IMR-90 (cell line): ENCODE measurements at places on chromosomes 2 and 18. TPM values are rescaled to one million over a fixed set of nuclear protein-coding genes. Genes with fewer than 3 reads are reported as not detected.

Gene AGAP1
- total RNA-seq, result 11.7 and 15.1 TPM in 2 replicates

Gene CPO
- total RNA-seq, result not detected in 2 replicates

Gene FAM228A
- not detected in 2 replicates for total RNA-seq

- DNase-seq, result no peak
Observed at GRCh38 chr2:101080211-101081068, 70.7 kb downstream of the TBC1D8 start.

DNA sequence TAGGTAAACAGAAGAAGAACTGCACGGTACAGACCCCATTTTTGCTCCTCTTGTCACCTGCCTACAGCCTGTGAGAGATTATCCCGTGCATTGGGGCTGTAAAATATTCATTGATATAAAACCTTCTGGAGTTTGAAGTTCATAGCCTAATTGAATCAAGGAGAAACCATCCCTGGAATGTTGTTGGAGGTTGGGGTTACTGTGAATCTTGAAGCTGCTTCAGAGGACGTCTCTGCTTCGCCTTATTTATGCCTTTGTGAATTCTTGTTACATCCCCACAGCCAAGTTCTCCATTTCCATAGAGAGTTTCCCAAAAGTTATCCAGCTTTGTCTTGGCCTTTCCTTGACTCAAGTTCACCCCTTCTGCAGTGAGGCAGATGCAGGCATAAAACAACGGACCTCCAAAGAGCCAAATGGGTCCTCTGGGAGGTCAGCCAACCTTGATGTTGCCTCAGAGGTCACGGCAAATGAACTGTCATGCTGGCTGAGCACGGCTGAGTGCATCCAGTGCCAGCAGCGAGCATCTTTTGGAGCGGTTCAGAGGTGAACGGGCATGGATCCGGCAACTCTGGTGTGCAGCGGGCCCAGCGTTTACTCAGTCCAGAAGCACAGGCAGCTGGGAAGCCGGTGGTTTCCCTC, 317.6 kb downstream of the PRKCE start:
- DNase-seq, result peak; percentile 45

DNA sequence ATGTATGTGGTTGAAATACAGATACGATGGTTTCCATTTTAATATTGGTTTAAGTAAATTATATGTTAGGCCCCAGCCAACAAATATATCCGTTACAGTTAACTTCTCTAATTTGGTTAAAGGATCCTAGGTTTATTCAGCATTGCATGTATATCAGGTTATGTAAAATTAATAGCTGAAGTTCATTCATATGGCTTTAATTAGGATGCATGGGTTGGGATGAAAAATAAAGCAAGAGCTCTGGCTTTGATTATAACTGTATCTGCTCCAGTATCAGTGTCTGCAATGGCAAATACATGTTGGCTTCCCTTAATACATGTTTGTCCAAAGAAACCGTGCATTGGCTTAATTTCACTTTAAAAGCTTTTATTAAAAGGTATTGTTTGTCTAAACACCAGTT, 435.7 kb upstream of the SETBP1 start:
- no peak for DNase-seq

DNA sequence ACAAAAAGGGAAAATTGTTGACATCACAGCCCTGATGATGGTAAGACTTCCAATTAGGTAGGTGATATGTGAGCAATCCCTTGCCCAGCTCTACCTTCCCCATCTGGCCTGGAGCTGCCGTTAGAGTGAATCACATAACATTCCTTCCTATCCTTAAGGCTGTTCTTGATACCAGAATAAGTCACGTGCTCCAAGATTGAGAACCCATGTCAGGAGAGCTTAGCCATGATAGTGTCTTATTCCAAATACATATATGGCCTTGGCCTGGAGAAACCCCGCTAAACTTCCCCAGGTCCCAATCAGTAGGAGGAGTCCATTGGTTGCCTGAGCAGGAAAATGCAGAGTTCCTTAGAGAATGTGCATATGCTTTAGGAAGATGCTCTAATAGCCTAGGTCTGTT, 70.0 kb upstream of the ACVR2A start:
- DNase-seq, result no peak

DNA sequence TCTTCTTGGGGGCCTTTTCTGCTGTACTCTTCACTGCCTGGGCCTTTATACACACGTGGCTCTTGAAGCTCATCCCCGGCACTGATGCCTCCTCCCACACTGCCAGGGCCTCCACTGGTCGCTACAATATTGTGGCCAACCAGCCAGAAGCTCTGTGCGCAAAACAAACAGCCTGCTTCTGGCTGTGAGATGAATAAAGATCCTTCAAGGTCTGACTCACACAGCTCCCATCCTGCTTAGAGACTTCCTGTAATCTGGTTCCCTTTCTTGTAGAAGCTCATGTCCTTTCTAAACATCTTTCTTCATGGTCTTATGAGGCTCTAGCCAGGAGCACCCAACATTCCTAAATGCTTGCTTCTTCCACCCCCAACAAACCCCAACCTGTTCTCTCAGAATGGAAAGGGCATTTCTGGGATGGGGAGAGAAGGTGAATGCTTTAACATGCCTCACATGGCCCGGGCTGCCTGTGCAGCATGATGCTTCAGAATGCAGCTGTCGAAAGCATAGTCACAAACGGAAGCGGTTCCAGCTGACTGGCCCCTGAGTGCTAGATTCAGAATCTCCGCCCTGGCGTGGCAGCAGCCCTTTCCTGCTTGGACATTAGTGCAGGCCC, 24.6 kb downstream of the NRP2 start:
- DNase-seq, result peak; percentile 97

GRCh38 chr2:155944218-155944617, 388.3 kb downstream of the NR4A2 start:
- no peak for DNase-seq

- DNase-seq, result no peak
Observed at GRCh38 chr2:11567631-11568031, 33.8 kb downstream of the GREB1 start.

GRCh38 chr18:38698088-38698487, 1132.5 kb upstream of the CELF4 start:
- no peak for DNase-seq

- no peak for DNase-seq
Observed at GRCh38 chr2:200048421-200048820, 93.0 kb downstream of the MAIP1 start.

DNA sequence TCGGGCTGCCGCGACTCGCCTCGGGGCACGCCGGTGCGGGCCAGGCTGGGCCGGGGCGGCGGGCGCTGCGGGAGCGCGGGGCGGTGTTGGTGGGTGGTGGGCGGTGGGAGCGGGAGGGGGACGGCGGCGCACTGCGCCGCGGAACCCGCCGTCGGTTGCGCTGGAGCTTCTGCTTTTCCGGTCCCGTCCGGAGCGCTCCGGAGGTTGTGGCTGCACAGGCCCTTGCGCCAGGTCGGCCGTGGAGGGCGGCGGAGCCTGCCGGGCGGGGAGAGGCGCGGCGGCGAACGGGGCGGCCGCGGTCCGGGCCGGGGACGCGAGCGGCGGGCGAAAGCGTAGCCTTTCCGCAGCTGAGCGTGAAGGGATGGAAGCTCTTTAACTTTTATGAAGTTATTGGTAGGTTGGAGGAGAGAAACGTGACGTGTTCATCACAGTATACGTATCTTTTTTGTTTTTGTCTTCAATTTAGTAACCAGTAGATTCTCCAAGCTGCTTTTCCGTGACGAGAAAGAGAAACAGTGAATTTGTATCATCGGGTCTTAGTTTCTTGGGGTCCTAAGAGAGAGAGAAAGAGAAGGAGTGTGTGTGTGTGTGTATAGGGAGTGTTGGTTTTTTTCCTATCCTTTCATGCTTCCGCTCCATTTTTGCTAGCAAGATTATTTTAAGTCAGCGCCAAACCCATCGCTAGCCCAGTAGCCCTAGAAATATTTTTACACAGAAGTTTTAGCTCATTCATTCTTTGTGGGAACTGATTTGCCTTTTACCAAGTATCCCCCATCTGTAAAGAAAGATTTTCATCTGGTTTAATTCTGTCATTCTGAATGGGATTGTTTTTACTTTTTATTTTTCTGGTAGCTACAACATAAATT, 535 bp downstream of the ATG4B start:
- DNase-seq, result peak; percentile 18

DNA sequence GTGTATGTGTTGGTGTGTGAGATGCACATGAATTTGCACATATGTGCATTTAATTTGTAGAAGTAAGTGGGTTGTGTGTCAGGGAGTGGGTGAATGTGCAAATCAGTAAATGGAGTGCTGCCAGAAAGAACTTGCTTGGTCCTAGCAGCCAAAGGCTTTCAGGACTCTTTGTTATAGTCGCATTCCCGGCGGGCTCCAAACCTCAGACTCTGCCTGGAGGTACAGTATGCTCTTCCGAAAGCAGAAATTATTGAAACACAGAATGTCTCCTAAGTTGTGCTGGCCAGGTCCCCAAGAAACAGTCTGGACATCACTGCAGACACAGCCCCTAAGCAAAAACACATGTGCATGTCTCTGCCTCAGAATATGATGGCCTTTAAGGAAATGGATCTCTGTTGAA, 232.4 kb downstream of the INSIG2 start:
- no peak for DNase-seq

DNA sequence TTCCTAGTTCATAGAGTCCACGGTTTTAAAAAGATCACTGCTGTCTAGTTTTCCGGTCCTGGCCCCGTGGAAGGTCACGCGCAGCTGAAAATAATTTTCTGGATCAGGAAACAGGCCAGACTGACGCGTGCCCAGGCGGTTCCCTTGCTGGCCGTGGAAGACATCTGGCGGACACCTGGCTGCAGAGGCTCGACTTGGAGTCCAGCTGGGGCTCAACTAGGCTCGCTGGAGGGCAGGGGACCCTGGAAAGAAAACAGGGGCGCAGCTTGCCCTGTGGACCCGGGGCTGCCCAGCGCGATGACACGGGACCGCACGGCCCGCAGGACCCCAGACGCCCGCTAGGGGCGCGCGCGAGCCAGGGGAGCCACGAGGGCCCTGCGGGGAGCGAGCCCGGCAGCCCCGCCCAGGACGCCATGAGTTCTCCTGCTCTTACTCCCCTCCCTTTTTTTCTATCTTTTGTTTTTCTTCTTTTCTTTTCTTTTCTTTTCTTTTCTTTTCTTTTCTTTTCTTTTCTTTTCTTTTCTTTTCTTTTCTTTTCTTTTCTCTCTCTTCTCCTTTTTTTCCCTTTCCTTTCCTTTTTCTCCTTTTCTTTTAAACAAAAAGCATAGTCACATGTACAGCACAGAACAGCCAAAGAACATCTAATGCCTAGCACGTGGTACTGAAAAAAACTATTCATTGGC, 43.2 kb upstream of the UBE2F start:
- DNase-seq, result peak; percentile 35
